ENCODE measurements at places on chromosomes 16 and 17. TPM values are rescaled to one million over a fixed set of nuclear protein-coding genes. Genes with fewer than 3 reads are reported as not detected.

GRCh38 chr16:77277571-77277970, 78.4 kb downstream of the SYCE1L start:
- no peaks in the 10 kb centered on the region for H3K4me1 ChIP-seq
- DNase-seq = no peak
- H3K36me3 ChIP-seq = no peaks in the 10 kb centered on the region
- H3K27me3 ChIP-seq = peaks cover 4% of the 10 kb centered on the region
- H3K27ac ChIP-seq = no peak overlapping the region
- H3K4me3 ChIP-seq = no peak overlapping the region

DNA sequence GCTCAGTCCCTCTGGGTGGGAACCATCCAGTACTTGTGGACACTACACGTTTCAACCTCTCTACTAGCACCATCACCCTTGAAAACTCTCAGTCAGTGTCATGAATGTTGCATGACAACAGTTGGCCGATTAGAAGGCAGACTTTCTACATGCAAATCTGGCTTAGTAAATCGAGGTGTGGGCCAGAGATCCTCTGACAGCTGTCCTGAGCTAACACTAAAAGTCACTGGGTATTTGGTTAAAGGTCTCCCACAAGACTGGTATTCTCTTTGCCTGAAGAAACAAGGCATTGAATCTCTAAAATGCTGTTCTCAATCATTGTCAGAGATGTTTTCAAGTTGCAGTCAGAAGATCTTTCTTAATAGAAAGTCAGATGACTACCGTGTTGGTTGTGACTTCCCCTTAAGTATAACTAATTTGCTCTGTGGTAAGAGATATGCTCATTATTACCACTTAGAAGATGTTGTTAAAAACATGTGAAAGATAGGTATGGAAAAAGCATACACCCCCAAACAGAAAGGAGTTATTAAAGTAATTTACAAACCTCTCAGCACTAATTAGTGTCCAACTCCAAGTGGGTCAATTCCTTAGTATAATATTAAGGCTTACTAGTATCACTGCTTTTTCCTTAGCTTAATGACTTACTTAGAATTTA, 62.3 kb downstream of the WNT3 start:
- H3K27ac ChIP-seq = no peak overlapping the region
- peaks cover 74% of the 10 kb centered on the region for H3K36me3 ChIP-seq
- no peak for DNase-seq

Gene LPCAT2
- total RNA-seq = 0.42 TPM

GRCh38 chr16:30700491-30700890, 1.5 kb downstream of the SRCAP start:
- DNase-seq = no peak
- no peak overlapping the region for H3K27ac ChIP-seq
- H3K36me3 ChIP-seq = peaks cover 52% of the 10 kb centered on the region
- peaks cover 22% of the 10 kb centered on the region for H3K4me1 ChIP-seq
- no peaks in the 10 kb centered on the region for H3K27me3 ChIP-seq

- H3K27me3 ChIP-seq = peaks cover 24% of the 10 kb centered on the region
- H3K4me1 ChIP-seq = peaks cover 23% of the 10 kb centered on the region
- DNase-seq = no peak
- H3K27ac ChIP-seq = no peak overlapping the region
- H3K4me3 ChIP-seq = peak overlapping the region; percentile 75
These were observed 1.1 kb upstream of the NTN1 start for GRCh38 chr17:9020096-9020823.

Gene SLC25A11
- 35.3 TPM for total RNA-seq

Gene KRT12
- not detected for total RNA-seq

GRCh38 chr16:87303431-87303930, 13.7 kb downstream of the C16orf95 start:
- H3K36me3 ChIP-seq = no peaks in the 10 kb centered on the region
- H3K4me1 ChIP-seq = no peaks in the 10 kb centered on the region
- H3K4me3 ChIP-seq = no peak overlapping the region
- no peak for DNase-seq
- H3K27ac ChIP-seq = no peak overlapping the region

GRCh38 chr16:74909665-74910064, 75.3 kb downstream of the WDR59 start:
- no peak overlapping the region for H3K27ac ChIP-seq
- H3K4me1 ChIP-seq = no peaks in the 10 kb centered on the region
- H3K27me3 ChIP-seq = no peaks in the 10 kb centered on the region
- H3K4me3 ChIP-seq = no peak overlapping the region

- H3K27me3 ChIP-seq = peaks cover 4% of the 10 kb centered on the region
- DNase-seq = no peak
- H3K27ac ChIP-seq = no peak overlapping the region
- no peak overlapping the region for H3K4me3 ChIP-seq
- H3K36me3 ChIP-seq = no peaks in the 10 kb centered on the region
These were observed 25.9 kb upstream of the CREBBP start for GRCh38 chr16:3906363-3906762.

- no peak for DNase-seq
- H3K27me3 ChIP-seq = peaks cover 5% of the 10 kb centered on the region
- H3K36me3 ChIP-seq = no peaks in the 10 kb centered on the region
- H3K4me1 ChIP-seq = no peaks in the 10 kb centered on the region
These were observed 58.3 kb upstream of the ARHGAP44 start for GRCh38 chr17:12730931-12731521.

Gene SLC35G6
- not detected for total RNA-seq
